Left cardiac atrium (tissue), 4 donors: ENCODE measurements at places on chromosomes 16 and 17. TPM values are rescaled to one million over a fixed set of nuclear protein-coding genes. Genes with fewer than 3 reads are reported as not detected.

HEXD gene
- total RNA-seq = 16.3 TPM

GRIN2C gene
- 38.8 TPM for total RNA-seq

TPSD1 gene
- not detected for total RNA-seq

SHPK gene
- total RNA-seq = 6.1 TPM

UTS2R gene
- 0.32 TPM for total RNA-seq

ABCC11 gene
- total RNA-seq = not detected

CMTM3 gene
- 18.9 TPM for total RNA-seq

ACSM3 gene
- total RNA-seq = 8.9 TPM

DOK4 gene
- total RNA-seq = 14.5 TPM

RAB26 gene
- total RNA-seq = 0.88 TPM

KRT36 gene
- total RNA-seq = not detected
